Left hindlimb (tissue), 1 donor: ENCODE measurements at places on chromosomes 13 and 19.

- no peak for DNase-seq
Measured at GRCh38 chr13:100356889-100357288, 231.7 kb downstream of the GGACT start.

DNA sequence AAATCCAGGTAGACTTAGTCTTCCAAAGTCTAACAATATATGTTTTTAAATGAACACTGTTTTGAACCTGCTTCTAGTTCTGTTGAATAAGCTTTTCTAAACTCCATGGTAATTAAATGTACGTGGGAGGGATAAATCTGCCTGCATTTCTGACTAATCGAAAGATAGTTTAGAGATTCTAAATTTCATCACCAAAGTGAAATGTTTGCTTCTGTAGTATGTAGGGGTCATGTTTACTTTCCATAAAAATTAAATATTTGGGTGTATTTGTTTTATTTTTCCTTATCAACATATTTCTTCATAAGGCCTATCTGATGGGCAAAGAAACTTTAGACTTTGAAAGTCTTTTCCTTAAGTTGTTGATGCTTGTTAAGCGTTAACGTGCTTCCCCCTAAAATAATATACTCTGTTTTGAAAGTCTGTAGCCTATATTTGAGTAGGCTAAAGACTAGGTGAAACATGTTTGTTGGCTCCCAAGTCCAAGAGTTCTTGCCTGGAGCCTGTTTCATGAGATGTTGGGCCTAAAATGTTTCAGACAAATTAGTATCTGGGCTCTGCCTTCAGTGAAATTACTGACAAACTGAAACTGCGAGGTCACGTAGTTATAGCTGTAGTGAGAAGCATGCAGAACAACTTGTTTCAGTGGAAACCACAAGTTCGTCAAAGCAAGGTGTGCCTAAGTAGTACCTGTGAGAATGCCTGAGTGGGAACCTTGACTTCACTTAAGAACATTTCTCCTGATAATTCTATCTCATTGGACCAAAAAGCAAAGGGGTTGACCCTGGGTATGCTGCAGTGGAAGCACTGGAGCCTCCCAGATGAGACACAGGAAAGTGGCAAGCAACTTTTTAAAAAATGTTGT lies 126.2 kb downstream of the LMO7 start:
- no peak for DNase-seq

DNA sequence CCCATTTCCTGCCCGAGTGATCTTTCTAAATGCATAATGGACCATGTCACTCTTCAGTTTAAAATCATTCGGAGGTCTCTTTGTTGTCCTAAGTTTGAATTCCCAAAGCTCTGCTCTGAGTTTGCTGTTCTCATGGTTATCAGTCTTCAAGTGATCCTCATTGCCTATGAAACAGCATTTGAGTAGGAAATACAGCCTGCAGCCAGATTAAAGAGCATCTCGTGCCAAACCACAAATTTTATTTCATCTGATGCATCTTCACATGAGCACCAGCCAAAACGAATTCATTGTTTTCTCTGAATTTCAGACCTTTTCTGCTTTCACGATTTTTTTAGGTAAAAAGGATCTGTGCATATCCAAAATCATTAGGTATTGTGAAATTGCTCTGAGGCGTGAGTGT lies 299.6 kb downstream of the TDRD3 start:
- DNase-seq: no peak

DNA sequence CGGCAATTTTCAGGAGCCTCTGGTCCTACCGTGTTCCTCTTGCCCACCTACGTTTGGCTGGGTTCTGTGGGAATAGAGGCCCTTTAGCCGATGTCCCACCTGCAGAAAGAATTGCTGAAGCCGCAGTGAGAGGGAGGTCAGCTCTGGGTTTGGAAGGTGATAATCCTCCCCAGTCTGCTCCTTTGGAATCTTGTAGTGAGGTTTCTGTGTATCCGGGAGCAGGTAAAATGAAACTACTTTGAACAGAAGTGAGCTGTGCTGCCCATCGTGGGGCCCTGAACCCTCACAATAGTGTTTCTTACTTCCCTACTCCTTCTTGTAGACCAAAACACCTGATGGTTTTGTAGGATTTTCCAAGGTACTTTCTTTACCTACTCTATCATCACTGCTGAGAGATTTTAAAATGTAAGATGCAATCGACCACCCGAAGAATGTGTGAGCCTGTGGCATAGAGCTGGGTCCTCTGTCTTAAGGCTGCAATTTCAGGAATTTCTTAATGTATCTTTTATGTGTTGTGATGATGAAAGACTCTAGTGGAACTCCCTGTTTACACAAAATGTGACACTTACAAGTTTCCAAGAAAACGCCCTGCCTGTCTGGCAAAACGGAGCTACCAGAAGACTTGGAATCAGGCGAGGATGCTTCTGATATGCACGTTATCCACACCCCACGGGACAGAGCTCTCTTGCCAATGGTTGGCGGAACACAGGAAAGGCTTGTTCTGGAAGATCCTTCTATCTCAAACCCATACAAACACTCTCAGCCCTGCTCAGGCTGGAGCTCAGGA lies 76.1 kb downstream of the RGCC start:
- DNase-seq: no peak

DNA sequence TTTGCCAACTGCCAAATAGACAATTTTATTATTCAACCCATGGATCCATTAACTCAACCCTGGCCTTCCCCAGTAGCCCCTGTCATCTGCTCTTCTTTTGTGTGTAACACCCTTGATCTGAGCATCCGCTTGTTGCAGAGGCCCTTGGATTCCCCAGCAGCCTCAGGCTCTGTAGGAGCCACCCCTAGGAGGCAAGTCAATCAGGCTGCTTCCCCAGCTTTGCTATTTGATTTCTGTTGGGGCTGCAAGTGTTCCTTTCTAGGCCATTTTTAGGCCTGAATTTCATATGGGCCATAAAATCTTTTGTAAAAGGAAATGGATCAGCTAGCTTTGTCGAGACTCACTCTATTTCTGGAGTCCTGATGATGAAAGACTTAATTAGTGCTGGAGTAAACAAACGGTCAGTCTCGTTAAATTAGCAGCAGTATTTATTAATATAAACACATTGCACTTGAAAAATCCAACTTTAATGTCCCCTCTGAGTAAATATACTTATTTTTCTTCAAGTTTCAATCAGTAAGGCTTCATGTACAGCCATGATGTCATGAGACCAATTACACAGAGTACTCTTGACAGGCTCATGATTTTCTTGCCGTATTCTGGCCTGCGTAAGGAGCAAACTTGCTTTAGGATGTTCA lies 105.3 kb downstream of the RGCC start:
- DNase-seq: no peak

DNA sequence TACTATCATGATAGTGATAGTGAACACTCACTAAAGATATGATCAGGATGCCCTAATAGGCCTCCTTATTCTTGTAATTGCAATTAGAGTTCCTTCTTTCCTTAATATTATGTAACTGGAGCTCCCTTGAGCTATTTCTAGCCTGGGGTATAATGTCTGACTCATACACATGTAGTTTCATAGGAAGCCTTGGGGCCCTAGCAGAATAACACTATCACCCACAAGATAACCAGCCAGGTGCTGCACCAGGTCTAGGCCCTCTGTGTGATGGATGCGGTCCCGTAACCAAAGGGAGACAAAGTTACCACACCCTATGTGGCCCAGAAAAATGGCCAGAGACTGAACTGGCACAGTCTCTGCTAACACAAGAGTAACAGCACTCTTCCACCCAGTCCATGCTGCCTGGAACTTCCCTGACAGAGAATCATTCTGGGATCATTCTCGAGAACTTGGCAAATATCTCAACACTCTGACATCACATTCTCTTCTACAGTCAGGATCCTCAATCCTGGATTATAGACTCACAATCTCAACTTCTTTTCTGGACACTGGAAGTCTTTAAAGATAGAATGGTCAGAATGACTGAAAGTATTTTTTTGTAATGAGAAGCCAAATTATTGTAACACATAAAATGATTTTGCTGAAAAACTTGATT lies 32.6 kb upstream of the IGFL4 start:
- DNase-seq: no peak

DNA sequence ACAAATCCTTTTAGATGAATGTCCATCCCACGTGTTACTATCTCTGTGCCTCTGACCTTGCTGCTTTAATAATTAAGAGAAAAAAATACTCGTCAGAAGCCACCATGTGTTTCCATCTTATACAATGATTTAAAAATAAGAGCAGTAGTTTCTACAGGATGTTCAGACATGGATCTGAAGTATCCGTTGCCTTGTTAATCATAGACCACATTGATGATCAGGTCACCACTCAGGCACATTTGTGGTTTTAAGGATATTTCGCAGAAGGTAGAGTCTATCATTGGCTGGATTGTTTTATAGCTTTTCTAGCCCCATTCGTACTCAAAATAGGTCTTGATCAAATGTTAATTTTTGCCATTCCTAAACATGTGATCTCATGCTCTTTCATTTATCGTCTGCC lies 710.0 kb upstream of the ARGLU1 start:
- no peak for DNase-seq

DNA sequence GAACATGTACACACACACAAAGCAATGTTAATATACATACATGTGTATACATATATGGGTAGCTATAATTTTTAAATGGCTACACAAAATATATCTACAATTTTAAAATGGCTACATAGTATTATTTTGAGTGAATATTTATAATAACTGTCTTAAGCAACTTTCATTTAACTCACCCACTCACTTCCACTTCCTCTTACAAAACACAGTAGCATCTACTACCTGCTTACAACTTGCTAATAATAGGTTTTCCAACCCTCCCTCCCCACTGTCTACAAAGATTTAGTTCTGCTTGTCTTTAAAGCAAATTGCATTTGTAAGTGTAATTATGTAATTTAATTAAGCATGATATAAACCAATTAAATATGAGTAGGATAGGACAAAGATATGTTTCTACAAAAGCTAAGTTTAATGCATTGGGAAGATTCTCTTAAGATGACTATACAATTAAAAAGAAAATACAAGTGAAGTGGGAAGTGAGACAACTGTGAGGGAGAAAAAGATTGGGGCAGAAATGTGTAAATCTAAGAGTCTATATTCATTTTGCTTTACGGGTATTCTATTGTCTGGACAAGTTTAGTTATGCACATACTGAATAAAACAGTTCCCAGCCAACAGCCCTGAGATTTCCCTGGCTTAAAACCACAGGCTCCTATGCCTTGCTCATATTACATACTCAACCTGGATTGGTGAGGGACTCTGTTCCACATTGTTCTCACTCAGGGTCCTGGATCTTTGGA lies 583.1 kb downstream of the EFNB2 start:
- DNase-seq: no peak

DNA sequence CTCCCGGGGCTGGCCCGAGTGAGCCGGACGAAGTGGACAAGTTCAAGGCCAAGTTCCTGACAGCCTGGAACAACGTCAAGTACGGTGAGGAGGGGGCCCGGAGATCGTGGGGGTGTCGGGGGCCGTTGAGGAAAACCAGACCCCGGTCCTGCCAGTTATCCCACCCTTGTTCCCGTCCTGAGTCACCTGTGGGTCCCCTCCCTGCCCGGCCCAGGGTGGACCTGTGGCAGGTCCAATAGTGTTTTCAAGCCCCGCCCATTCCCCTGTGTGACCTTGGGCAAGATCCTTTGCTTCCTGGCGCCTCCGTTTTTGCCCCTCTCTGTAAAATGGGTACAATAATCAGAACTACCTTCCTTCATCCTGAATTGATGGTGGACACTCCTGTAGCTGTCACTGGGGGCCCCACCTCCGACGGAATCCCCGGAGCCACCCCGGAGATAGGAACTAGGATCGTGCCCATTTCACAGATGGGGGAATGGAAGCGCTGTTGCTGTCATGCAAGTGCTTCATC lies 593 bp downstream of the ATG4D start:
- DNase-seq: no peak

DNA sequence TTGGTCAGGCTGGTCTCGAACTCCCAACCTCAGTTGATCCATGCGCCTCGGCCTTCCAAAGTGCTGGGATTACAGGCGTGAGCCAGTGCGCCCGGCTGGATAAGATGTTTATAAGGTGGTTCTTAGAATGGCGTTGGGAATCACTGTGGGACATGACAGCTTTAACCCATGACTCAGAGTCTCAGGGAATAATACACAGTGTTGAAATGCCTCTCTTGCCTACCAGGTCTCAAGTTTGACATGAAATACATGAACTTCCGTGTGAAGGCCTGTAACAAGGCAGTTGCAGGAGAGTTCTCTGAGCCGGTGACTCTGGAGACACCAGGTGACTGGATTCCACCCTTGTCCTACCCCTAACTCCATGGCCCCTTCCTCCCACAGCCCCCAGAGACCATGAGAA lies 12.6 kb downstream of the FSD1 start:
- no peak for DNase-seq

- no peak for DNase-seq
Measured at GRCh38 chr13:95676105-95676761, 706 bp upstream of the DNAJC3 start.
